ENCODE measurements at places on chromosomes 16 and 17.

GRCh38 chr16:66065925-66066324 is 300.6 kb upstream of the CDH5 start:
- DNase-seq, result no peak

DNA sequence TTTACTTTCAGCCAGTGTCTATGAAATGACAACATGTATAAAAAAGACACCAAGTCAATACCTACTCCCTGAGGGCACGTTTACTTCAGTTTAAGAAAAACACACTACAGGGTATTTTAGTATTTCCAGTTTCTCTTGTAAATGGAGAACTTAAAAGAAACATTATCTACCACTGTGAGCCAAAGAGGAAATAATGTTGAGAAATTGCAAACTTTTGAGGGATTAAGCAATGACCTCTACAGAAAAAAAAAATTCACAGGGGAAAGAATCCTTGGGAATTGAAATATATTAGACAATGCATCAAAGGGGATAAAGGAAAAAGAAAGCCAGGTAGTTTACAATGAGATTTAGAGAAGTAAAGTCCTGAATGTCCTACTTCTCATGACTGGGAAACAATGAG is 126.0 kb downstream of the KCNJ2 start:
- DNase-seq, result no peak

GRCh38 chr17:37562016-37562745 is 47.0 kb downstream of the SYNRG start:
- DNase-seq, result no peak

GRCh38 chr16:65728652-65729051 is 606.8 kb upstream of the CDH11 start:
- DNase-seq, result no peak

- no peak for DNase-seq
Observed at GRCh38 chr16:74650966-74651567, 15.6 kb downstream of the RFWD3 start.
